ENCODE measurements at places on chromosomes 5 and 9. TPM values are rescaled to one million over a fixed set of nuclear protein-coding genes. Genes with fewer than 3 reads are reported as not detected.

FAM169A gene
- total RNA-seq, result 1.1 TPM

GRCh38 chr9:2833096-2833495 is 10.8 kb downstream of the PUM3 start:
- H3K4me1 ChIP-seq, result peaks cover 3% of the 10 kb centered on the region
- H3K27ac ChIP-seq, result no peak overlapping the region
- H3K4me3 ChIP-seq, result no peak overlapping the region
- H3K36me3 ChIP-seq, result peaks cover 33% of the 10 kb centered on the region

- no peak overlapping the region for H3K4me3 ChIP-seq
- DNase-seq, result no peak
- no peaks in the 10 kb centered on the region for H3K27me3 ChIP-seq
- H3K4me1 ChIP-seq, result no peaks in the 10 kb centered on the region
These were observed 59.7 kb upstream of the SNCAIP start for GRCh38 chr5:122252319-122252718.

MLANA gene
- not detected for total RNA-seq

JADE2 gene
- total RNA-seq, result 81.3 TPM

DBH gene
- total RNA-seq, result not detected

DNA sequence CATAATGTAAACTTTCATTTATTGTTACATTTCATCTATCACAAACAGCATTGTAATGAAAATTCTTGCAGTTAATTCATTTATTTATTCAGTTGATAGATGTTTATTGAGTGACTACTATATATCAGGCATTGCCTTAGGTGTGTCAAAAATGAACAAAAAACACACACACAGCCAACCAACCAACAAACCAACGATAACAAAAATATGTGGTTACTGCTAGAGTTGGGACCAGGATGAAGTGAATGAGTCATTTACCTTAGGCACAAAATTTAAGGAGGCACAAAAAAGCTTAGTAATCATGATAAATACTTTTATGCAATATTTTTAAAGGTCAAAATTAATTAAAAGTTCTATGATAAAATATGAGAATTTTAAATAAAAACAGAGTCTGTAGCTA is 223.4 kb downstream of the CSNK1G3 start:
- H3K4me3 ChIP-seq, result no peak overlapping the region
- H3K27me3 ChIP-seq, result no peaks in the 10 kb centered on the region
- no peak overlapping the region for H3K27ac ChIP-seq
- DNase-seq, result no peak

DNA sequence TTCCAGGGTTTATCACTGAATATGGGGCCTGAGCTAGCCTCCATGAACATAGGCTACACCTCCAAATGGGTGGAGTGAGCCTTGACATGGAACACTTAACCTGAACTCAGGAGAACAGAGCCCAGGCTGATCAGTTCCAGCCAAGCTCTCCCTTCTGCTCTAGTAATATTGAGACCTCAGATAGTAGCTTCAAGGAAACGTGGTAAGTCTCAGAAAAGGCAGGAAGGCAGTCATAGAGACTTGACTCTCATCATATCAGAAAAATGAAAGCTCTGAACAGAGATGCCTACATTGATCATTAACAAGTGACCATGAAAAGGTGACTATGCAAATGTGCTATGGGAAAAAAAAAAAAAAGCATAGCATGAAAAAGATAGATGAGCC is 40.5 kb upstream of the MYO10 start:
- no peaks in the 10 kb centered on the region for H3K27me3 ChIP-seq
- no peak overlapping the region for H3K4me3 ChIP-seq
- no peaks in the 10 kb centered on the region for H3K4me1 ChIP-seq
- H3K36me3 ChIP-seq, result no peaks in the 10 kb centered on the region
- DNase-seq, result no peak

DNA sequence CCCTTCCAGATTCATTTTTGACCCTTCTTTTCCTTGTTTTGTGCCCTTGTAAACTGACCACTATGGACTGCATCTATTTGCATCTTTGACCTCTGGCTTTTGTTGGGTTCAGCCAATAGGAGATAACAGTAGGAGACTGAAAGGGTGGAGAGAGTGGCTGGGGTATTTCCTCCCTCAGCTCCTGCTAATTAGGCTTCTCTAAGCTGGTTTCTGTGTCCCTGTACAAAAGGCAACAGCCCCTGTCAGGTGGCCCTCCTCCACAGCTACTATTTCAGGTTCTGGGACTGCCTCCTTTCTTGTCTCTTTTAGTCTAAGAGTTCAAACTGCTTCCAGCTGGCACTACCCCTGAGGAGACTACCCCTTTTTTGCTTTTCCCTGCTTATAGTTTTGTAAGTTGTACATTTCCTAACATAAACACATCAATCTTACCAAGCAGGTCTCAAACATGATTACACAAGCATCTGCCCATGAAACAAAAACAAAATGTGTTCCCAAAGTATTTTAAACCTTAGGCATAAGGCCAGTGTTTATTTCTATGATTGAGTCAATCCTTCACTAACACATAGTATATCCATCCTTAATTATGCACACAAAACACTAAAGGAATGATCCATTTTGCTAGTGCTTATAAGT is 262.0 kb upstream of the TRPM3 start:
- H3K4me3 ChIP-seq, result no peak overlapping the region
- no peak for DNase-seq
- H3K36me3 ChIP-seq, result no peaks in the 10 kb centered on the region

- peaks cover 10% of the 10 kb centered on the region for H3K4me1 ChIP-seq
- H3K4me3 ChIP-seq, result no peak overlapping the region
- no peak overlapping the region for H3K27ac ChIP-seq
- H3K36me3 ChIP-seq, result peaks cover 11% of the 10 kb centered on the region
- DNase-seq, result no peak
These were observed 43.1 kb downstream of the MARCHF6 start for GRCh38 chr5:10396552-10396951.

KCNV2 gene
- total RNA-seq, result not detected

- no peaks in the 10 kb centered on the region for H3K36me3 ChIP-seq
- H3K27ac ChIP-seq, result no peak overlapping the region
- DNase-seq, result no peak
- H3K27me3 ChIP-seq, result no peaks in the 10 kb centered on the region
- no peak overlapping the region for H3K4me3 ChIP-seq
These were observed 32.5 kb upstream of the GSN start for GRCh38 chr9:121235512-121235911.

CCL27 gene
- not detected for total RNA-seq

GRCh38 chr5:79936646-79937216 is 54.3 kb downstream of the MTX3 start:
- no peak overlapping the region for H3K4me3 ChIP-seq
- no peaks in the 10 kb centered on the region for H3K27me3 ChIP-seq
- no peaks in the 10 kb centered on the region for H3K36me3 ChIP-seq
- no peaks in the 10 kb centered on the region for H3K4me1 ChIP-seq

GRCh38 chr5:125214080-125214479 is 467.6 kb upstream of the ZNF608 start:
- DNase-seq, result no peak
- no peak overlapping the region for H3K4me3 ChIP-seq
- no peaks in the 10 kb centered on the region for H3K4me1 ChIP-seq
- no peak overlapping the region for H3K27ac ChIP-seq

Data from thoracic aorta (tissue), 2 donors.